ENCODE measurements at places on chromosomes 11 and 22.

- no peak for DNase-seq
Observed at GRCh38 chr11:77515483-77515882, 41.6 kb upstream of the PAK1 start.

- no peak for DNase-seq
Observed at GRCh38 chr11:116110802-116111201, 606.6 kb upstream of the CADM1 start.

- no peak for DNase-seq
Observed at GRCh38 chr22:11627436-11627797, 3900.6 kb upstream of the OR11H1 start.

DNA sequence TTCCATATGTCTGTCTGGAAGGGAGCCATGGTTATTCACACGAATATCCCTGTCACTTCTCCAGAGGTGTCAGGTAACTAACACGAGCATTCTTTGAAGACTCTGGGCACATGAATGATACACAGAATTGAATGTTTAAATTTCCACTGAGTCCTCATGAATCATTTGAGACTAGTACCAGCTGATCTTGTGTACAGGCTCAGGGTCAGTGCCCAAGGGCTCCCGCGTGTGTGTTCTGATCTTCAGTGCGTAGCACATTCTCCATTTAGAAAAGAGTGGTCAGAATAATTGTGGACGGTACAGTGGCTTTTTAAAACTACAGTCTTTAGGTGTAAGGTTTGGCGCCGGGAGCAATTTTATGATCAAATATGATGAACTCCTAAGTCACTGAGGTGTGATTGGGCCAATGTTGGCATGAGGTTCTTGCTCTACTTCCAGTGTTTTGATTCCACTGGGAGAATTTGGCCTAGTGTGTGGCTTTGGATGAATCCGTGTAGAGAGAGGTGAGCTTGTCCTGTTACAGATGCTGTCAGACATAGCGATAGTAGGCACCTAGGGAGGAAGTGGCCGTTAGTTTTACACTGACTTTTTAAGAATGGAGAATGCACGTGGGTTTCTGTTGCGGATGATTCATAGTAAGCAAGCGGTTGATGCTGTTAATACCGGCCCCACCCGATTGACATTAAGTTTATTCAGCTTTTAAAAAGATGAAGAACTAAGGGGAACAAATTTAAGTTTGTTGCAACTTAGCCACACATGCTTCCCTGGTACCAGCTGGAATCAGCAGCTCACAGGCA is 22.2 kb downstream of the NUP50 start:
- DNase-seq = no peak

DNA sequence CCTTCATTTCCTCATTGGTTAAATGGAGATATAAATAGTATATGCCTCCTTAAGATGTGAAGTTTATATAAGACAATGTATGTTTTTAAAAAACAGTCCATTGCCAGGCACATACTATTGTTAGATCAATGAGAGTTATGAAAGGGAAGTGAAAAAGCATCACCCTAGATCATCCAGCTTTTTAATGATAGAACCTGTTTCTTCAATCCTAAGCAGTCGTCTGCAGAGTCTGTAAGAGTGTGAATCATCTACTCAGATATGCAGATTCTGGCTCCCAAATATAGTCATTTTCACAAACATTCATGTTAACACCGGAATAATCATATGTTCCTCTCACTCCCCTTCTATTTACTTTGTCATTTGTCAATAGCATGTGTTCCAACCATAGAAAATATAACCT is 65.3 kb upstream of the SLN start:
- DNase-seq = no peak

GRCh38 chr22:20606041-20606783 is 98.8 kb downstream of the MED15 start:
- peak; percentile 50 for DNase-seq

DNA sequence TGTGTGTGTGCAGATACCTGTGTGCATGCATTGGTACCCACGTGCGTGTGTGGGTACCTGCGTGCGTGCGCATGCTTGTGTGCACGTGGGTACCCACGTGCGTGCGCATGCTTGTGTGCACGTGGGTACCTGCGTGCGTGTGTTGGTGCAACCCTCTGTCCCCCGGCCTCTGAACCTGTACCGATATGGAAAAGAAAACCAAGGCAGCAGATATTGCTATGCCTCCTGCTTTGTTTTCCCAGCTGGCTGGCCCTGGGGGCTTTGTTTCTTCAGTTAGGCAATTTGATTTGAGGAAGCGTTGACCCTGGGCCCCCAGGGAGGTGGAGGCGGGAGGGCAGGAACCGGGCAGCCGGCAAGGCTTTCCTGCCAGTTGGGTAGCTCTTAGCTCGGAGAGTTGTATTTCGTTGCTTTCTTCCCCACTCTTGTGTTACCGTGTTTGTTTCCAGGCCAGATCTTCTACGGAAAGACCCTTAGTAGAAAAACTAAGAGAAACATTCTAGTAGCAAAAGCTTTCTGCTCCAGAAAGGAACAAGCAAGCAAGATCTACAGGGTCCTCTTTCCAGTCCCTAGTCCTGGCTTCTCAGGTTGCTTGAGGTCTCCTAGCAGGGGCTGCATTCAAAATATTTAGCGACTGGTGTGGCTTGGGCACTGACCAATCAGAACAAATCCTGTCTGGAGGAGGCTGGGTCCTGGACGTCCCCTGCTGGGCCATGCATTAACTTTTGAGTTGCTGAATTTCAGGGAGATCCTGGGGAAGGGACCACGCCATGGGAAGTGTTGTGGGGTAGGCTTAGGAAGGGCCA is 26.3 kb upstream of the SORL1-AS1 start:
- no peak for DNase-seq

DNA sequence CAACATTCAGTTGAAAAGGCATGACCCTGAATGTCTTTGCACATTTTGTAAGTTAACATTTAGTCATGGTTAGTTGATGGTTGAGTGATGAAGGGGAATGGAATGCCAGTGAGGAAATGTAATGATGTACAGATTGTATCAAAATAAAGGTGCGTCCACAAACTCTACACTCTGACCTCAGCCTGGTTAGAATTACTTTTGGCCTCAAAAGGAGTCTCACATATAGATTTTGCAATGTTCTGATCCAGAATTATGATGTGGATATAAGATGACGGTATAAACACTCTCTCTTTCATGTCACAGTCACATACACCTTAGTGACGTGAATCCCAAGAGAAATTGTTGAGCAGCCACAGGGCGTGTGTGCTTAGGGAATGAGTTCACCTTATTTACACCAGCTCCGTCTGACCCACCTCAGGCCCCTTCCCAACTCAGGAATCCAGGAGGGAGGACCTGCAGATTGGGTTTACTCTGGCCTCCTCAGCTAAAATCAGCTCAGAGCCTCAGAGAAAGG is 100.1 kb downstream of the RDX start:
- DNase-seq = no peak

- no peak for DNase-seq
Observed at GRCh38 chr11:32280339-32280738, 155.0 kb downstream of the WT1 start.

GRCh38 chr11:44915621-44916020 is 35.1 kb downstream of the TP53I11 start:
- DNase-seq = no peak

GRCh38 chr11:72497731-72498130 is 63.4 kb upstream of the CLPB start:
- DNase-seq = no peak

DNA sequence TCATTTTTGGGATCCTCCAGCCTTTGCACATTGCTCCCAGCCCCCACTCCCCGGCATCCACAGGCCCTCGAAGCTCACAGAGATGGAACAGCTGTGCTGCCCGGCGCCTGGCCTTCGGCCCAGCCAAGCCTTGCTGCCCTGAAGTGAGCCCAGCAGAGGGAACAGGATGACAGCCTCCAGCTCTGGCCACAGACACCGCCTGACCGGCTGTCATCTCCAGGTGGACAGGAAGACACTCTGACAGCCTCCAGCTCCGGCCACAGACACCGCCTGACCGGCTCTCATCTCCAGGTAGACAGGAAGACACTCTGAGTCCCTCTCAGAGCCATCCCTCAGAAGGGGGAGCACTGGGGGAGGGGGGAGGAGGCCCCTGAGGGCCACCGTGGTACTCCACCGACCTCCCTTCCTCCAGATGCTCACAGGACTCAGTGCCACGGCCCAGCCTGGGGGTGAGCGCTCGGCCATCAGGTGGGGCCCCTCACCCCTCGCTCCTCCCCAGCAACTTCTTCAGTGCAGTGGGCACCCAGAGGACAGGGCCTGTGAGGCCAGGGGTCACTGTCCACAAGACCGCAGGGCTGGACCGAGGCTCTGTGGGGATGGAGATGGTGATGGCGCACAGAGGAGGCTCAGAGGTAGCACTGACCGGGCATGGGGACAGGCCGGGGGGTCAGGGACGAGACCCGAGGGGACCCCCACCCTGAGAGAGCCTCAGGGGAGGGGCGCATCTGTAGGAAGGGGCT is 58.6 kb downstream of the BRD1 start:
- no peak for DNase-seq

DNA sequence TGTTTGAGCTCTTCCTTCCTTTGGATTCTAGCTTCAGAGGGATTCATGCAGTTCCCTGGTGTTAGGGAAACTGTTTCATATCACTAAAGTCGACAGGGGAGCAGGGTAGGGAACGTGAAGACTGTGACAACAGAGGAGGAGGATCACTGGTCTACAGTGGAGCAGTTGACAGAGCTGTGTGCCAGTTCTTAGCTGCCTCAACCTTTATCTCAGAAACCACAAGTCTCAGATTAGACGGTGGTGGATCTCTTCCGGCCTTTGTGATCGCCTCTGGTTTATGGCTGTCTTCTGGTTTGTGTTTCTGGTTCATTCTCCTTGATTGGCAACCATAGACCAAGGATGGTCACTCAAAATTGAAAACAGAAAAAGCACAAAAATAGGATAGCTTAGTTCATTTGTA is 538.9 kb upstream of the API5 start:
- no peak for DNase-seq

- DNase-seq = no peak
Observed at GRCh38 chr11:2103668-2104523, 35.3 kb downstream of the IGF2 start.

DNA sequence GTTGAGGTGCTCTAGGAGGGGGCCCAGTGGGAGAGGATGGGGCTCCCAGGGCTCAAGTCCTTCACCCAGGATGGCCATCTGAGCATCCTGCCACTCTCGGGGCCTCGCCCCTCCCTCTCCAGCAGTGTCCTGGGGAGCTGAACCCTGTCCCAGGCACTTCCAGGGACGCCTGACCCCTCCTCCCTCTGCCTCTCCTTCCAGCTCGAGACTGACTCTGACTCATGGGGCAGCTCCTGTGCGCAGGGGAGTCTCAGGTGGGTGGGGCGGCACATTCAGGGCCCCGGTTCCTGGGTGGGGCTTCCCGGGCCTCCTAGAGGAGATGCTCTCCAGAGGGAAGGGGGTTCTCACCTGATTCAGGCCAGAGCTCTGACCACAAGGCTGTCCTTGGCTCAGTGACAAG is 77.1 kb upstream of the IGLL5 start:
- no peak for DNase-seq

GRCh38 chr11:112963368-112963955 is 2.2 kb downstream of the NCAM1 start:
- no peak for DNase-seq

- DNase-seq = no peak
Observed at GRCh38 chr11:113698515-113698914, 7.6 kb downstream of the TMPRSS5 start.

- DNase-seq = no peak
Observed at GRCh38 chr22:45632791-45633515, 38.7 kb upstream of the ATXN10 start.

DNA sequence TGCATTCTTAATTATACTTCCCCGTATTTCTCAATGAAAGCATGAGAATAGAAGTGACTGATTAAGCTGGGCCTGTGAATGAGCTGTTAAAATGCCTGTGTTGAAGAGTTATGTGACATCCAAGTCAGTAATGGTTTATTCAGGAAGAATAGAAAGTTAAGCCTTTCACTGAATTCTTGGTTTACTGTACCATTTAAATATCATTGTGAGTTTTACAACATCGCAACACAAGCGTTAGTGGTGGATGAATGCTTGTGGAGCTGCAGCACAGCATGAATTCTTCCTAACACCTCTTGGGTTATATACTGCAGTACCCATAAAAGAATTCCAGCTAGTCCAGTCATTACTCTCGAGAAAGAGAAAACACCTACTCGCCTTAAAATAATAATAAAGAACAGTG is 257.8 kb downstream of the JRKL start:
- no peak for DNase-seq

DNA sequence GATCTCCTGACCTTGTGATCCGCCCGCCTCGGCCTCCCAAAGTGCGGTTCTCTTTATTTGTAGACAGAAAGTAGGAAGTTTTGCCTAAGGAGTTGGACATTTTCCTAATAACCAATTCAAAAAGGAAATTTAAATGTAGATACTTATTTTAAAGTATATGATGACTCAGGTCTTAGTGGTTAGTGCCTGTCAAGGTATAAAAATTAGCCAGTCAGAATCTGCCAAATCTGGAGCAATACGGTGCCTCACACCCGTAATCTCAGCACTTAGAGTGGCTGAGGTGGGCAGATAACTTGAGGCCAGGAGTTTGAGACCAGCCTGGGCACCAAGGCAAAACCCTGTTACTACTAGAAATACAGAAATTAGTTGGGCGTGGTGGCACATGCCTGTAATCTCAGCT is 86.7 kb upstream of the RASSF10 start:
- DNase-seq = no peak

- DNase-seq = no peak
Observed at GRCh38 chr11:20363149-20363499, 390 bp upstream of the HTATIP2 start.

- DNase-seq = no peak
Observed at GRCh38 chr11:29679996-29680395, 336.8 kb downstream of the KCNA4 start.

DNA sequence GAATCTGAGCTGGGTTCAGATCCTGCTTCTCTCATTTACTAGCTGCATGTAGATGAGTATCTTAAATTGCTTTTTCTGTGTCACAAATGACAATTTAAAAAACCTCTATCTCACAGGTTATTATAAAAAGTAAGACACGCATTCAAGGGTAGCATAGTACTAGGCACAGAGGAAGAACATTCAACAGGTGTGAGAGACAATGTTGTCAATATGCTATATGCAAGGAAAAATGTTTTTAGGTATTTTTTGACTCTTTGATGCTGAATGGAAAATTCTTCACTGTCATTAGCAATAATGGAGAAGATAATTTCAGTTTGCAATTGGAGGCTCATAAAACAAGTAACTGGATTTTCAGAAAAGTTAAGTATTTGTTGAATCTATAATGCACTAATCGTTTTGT is 81.6 kb downstream of the PIWIL4 start:
- DNase-seq = no peak

DNA sequence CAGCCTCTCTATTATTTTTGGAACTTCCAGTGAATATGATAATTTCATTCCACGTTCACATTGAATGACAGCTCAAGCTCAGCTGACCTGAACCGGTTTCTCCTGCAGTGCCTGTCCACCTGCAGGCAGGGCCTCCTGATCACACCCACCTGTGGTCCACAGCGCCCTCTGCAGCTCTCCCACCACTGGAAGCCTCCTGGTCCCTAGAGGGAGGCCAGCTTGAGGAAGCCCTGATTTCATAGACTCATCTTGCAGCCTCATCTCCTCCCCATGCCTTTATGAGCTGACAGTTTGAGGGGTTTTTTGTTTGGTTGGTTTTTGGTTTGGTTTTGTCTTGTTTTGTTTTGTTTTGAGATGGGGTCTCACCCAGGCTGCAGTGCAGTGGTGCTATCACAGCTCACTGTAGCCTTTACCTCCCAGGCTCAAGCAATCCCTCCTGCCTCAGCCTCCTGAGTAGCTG is 29.9 kb upstream of the MALAT1 start:
- DNase-seq = no peak

- no peak for DNase-seq
Observed at GRCh38 chr11:35907648-35908431, 36.0 kb upstream of the LDLRAD3 start.

Data from activated CD4-positive, alpha-beta T cell treated with anti-CD3 and anti-CD28 coated beads for 24 hours (primary cell).